OCI-LY7 (cell line): ENCODE measurements at places on chromosomes 13 and 19.

DNA sequence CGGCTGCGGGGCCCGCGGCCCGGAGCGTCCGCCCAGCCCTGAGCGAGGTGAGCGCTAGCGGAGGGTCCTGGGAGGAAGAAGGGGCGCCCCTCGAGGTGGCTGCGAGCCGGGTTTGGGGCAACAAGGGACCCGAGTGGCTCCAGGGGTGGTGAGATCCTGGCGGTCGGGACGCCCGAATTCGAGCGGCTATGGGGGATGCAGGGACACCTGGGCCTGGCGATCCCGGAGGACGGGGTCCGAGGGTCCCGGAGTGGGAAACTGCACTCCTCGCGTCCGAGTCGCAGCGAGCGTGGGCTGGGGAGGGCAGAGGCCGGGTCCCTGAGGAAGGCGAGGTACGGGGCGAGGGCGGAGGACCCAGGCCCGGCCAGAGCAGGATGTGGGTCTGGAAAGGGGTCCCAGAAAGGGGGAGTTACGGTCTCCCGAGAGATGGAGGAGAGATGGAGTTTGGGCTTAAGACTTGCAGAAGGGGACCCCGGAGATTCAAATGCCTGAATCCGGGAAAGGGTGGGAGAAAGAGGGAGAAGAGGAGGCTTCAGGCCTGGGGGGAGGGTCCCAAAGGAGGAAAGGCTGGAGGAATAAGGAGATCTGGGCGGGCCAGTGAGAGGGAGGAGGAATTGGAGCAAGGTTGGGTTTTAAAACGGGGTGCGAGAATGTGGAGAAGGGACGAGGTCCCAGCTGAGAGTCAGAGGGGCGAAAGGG is 542 bp downstream of the CACNG7 start:
- DNase-seq = no peak

GRCh38 chr13:20891768-20892167 is 10.8 kb downstream of the XPO4 start:
- no peak for DNase-seq

DNA sequence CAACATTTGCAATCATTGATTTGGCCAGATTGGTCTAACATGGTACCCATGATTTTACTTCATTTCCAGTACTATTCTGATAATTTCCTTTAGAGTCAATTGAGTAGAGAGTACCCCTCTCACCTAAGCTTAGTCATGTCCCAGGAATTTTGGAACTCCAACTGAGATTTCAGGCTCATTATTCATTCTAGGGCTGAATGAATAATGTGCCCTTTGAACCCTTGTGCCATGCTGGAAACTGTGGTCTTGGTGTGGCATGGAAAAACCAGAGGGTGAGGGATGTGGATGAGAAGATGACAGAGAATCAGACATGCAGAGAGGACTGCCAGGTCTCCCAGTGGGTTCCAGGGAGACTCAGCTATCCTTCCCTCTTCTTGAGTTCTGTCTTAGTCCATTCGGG is 30.2 kb downstream of the ITM2B start:
- DNase-seq = no peak

GRCh38 chr13:75802161-75802560 is 166.0 kb downstream of the LMO7 start:
- DNase-seq = no peak

DNA sequence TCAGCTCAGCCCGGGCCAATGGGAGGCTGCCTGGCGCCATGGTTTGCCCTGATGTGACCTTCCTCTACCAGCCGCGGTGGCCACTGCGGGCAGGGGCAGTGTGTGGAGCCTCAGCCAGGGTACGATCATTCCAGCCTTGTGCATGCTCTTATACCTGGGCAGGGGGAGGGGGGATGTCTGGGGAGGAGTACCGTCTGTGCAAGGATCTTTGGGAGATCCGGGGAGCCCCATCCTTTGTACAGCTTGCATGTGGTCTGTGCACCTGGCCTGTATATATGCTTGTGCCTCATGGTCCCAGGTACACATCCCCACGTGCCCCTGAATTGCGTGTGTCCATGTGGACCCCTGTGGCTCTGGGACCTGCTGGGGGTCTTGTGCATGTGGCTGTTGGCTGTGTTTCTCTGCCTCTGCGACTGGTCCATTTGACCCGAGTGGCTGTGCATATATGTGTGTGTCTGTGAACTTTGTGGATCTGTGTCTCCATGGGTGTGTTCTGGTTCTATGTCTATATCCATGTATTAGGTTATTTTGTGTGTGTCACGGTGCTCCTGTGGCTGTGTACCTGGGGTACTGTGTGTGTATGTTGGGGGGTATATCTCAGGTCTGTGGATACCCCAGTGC is 12.8 kb upstream of the NANOS3 start:
- DNase-seq = no peak

GRCh38 chr19:44647144-44647543 is 3.4 kb downstream of the PVR start:
- no peak for DNase-seq
